ENCODE measurements at places on chromosomes 1 and 21.

DNA sequence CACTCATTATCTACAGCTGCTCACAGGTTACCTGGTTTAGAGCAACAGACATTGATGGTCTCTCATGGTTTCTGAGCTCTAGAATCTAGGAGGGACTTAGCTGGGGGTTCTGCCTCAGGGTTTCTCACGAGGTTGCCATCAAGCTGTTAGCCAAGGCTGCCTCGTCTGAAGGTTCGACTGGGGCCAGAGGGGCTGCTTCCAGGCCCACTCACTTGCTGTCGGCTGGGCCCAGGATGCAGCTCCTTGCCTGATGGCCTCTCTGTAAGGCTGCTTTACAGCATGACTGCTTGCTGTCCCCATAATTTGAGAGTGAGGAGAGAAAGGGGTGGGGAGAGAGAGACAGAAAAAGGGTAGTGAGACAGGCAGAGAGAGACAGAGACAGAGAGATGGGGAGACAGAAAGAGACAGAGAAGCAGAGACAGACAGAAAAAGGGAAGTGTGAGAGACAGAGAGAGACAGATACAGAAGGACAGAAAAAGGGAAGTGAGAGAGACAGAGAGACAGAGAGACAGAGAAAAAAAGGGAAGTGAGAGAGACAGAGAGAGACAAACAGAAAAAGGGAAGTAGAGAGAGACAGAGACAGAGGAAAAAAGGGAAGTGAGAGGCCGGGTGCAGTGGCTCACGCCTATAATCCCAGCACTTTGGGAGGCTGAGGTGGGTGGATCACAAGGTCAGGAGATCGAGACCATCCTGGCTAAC lies 106.8 kb upstream of the C1orf174 start:
- no peak for DNase-seq

GRCh38 chr1:186849826-186850225 lies 21.1 kb downstream of the PLA2G4A start:
- DNase-seq = no peak

DNA sequence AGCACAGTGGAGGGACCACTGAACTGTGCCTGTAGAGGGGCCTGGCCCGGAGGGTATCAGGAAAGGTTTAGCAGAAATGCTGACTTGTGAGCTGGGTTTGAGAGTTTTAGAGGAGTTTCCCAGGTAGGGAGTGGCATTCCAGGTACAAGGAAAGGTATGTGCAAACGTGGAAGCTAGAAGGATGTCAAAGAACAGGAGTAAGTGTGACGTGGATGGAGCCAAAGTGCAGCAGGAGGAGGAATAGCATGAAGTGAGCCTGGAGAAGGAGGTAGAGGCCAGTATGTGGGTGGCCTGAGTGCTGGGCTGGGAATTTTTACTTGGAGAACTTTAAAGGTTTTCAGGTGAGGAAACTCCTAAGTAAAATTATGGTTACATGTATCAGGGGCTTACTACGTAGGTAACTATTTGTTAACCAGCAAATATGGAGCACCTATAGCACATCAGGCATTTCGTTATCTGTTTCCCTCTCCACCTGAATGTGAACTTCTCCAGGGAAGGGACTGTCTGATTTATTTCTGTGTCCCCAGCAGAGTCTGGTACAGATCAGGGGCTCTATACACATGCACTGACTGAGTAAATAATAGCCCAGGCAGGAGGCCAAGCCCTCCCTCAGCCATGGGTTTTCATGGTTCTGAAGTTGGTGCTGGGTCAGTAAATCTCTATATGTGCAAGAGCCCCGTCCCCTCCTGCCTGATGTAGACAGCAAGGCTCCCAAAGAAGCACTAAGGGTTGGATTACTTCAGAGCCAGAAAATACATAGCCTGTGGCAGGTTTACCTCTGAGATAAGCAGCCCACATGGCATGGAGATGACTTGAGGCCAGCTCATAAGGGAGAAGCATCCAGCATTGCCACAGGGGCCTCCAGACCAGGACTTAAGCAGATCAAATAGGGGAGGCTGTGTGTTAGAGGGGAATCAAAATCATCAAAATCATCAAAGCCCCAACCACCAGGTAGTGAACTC lies 43.4 kb downstream of the CDCP2 start:
- DNase-seq = peak; percentile 28

DNA sequence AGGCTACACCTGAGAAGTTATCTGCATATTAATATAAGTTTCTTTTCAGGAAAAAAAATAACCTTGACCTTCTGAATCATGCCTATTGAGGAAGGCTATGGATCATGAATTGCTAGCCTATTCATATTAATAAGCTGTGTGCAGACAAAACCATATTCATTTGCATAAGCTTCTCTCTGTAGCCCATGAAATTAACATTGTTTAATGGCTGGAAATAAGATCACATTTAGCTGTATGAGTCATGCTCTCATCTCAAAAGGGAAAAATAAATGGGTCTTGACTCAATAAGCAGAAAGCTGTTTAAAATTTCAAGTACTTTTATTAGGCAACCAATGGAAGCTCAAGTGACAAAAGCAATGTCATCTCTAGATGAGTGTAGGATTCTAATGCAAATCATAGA lies 330.0 kb upstream of the DEPDC1 start:
- DNase-seq = no peak

All from amniotic epithelial cell (primary cell).